ENCODE measurements at places on chromosomes 2 and 18.

DNA sequence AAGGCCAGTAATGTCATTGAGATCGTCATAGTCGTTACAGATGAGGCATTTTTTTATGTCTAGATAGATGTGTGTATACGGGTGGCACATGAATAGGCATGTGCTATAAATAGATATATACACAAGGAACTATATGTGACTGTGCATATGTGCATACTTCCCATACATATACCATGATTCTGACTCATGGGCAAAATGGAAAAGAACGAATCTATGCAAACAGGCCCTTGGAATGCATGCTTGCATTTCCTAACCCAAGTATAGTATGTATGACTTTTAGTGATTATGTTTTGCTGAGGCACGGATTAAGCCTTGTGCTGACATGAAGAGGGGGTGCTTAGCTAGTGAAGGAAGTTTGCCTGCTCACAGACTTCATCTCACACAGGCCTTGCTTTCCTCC is 111.7 kb downstream of the BCL11A start:
- no peak overlapping the region for H3K4me3 ChIP-seq
- H3K27ac ChIP-seq: no peak overlapping the region
- H3K4me1 ChIP-seq: no peaks in the 10 kb centered on the region
- H3K27me3 ChIP-seq: no peaks in the 10 kb centered on the region
- H3K36me3 ChIP-seq: no peaks in the 10 kb centered on the region
- no peak for DNase-seq

DNA sequence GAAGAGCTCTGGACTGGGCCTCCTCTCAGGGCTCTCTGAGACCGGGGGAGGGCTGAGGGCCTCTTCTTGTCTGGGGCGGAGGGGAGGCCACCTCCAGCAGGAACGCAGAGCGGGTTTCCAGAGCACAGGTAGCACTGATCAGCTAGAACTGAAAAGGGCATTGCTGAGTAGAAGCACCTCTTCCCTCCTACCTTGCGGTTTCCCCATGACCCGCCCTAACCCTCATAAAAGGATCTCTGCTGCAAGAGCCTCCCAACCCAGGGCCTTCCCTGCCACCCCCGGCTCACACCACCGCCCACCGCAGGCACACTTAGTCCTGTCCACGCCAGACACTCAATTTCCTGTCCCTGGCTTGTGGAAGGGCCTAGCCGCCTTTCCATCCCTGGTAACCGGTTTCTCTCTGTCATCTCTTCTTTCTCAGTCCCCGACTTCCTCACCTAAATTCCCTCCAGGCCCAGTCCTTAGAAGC is 966 bp downstream of the ADCY3 start:
- H3K27me3 ChIP-seq: peaks cover 5% of the 10 kb centered on the region
- peaks cover 22% of the 10 kb centered on the region for H3K4me1 ChIP-seq
- H3K4me3 ChIP-seq: peak overlapping the region; percentile 81
- no peak for DNase-seq
- H3K36me3 ChIP-seq: no peaks in the 10 kb centered on the region

DNA sequence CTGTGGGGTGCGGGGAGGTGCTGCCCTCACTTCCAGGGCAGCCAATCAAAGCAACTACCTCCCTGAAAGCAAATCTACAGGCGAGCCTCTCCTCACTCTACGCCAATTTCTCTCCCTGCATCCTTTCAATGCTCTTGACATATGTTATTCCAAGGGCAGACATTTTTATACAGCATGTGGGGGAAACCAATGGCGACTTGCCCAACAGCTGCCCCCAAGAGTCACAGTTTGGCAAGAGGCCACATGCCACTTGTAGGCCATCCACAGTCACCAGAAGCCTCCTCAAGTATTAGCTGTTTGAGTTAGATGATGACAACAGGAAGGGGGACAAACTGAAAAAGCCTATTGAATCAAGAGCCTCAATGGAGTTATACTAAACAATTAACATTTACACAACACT is 114.6 kb downstream of the MYO5B start:
- H3K4me1 ChIP-seq: no peaks in the 10 kb centered on the region
- DNase-seq: no peak
- H3K36me3 ChIP-seq: no peaks in the 10 kb centered on the region
- no peaks in the 10 kb centered on the region for H3K27me3 ChIP-seq

GRCh38 chr2:15702452-15702851 is 110.8 kb downstream of the DDX1 start:
- DNase-seq: no peak
- H3K36me3 ChIP-seq: no peaks in the 10 kb centered on the region
- peaks cover 6% of the 10 kb centered on the region for H3K4me1 ChIP-seq
- H3K27me3 ChIP-seq: no peaks in the 10 kb centered on the region

DNA sequence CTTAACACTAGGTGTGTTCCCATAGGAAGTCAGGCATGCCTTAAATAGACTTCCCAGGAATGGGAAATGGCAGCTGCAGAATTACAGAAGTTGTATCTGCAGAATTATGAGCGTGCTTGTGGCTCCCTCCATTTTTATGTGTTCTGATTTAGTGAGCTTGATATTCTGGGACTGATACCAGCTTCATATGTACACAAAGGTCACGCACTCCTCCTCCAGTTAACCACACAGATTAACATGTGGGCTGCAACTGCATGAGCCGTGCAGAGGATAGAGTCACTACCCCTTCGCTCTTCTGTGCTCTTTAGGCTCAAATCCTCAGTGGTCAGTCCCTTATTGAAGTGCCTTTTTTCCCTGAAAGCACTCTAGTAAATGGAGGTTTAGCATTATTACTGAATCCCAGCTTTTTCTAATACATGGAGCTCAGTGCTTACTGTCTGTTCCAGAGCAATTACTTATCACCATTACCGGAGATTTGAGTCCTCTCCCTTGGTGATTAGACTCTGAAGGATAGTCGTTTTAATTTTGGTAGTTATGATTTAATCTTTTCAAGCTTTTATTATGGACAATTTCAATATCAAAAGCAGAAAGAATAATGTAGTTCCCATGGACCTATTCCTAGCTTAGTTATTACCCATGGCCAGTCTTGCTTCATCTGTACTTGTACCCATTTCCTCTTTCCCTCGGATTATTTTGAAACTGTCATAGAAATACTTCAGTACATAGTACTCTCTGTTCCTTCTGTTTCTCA is 238.3 kb downstream of the PRKCE start:
- no peaks in the 10 kb centered on the region for H3K27me3 ChIP-seq
- no peak for DNase-seq
- no peaks in the 10 kb centered on the region for H3K36me3 ChIP-seq
- H3K4me1 ChIP-seq: peaks cover 98% of the 10 kb centered on the region

Measured in upper lobe of left lung (tissue), 6 donors.